ENCODE measurements at places on chromosomes 2 and 18.

DNA sequence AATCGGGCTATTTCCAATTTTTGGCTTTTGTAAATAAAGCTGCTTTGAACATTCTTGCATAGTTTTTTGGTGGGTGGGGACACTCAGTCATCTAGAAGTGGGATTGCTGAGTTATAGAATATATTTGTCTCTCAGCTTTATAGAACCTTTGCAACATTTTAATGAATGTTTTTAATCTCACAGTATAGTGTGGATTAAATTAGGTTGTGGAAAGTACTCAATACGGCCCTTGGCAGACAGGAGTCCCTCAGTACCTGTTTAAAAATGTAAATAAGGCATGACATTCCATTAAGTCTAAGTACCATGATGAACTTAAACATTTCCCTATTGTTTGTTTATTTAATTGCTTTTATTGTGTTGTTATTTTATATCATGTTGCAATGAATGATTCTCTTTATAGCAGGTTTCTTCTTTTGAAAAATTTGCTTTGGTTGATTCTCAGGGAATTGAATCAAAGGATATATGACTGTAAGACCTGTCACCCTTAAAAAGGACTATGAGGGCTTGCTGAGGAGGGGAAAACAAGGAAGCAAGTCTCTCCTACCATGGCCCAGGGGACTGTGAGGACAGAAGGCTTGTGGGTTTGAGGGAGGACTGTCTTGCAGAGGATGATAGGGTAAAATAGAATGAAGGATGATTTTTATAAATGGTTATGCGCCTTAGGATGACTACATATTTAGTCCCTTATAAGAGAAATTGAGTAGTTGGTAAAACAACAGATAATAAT is 165.1 kb downstream of the RPIA start:
- DNase-seq = no peak

DNA sequence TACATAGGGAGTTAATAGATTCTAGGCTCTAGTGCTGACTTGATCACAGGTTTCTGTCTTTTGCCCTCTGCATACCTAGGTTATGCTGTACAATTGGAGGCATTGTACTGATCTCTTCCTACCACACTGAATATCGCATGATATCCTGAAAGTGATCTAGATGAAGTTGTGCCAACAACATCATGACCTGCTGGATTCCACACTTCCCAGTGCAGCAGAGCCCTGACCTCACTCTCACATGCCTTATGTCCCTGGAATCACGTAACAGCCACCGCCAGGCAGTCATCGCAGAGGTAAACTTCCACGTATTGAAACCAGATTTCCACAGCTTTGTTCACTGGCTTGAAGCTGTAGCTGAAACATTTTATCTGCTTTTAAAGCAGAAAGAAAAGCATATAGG is 214.0 kb downstream of the ANKRD30B start:
- no peak for DNase-seq

DNA sequence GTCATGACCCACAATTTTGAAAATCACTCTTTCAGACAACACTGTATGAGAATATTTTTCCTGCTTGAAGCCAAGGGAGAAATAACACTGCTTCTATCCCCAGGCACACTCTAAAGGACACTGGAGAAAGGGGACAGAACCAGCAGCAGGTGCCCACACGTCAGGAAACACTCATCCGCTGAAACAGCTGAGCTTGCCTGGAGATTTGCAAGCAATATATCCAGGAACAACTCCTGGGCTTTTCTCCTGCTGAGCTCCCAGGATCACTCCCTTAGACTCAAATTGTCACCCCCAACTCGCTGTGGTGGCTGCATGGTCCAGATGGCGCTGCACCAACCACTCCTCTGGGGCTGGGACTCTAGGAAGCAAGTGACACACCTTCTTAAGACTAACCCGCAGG is 186.7 kb downstream of the ARL4C start:
- DNase-seq = no peak

DNA sequence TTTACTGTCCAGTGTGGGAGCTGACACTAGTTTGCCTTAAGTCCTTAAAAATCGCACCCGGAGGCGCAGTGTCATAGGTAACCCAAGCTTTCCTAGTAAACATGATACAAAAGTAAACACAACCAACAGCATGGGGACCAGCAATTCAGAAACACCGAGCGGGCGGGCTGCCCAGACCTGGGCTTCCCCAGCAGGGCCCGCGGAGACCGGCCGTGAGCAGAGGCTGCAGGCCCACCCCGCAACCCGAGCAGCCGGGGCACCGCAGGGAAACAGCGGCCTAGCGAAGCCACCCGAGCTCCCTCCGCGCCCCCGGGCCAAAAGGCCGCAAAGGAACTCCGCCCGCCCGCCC is 296 bp downstream of the TTC21B start:
- peak; percentile 71 for DNase-seq

- no peak for DNase-seq
These were observed 321.4 kb upstream of the ACVR2A start for GRCh38 chr2:147523415-147523814.

DNA sequence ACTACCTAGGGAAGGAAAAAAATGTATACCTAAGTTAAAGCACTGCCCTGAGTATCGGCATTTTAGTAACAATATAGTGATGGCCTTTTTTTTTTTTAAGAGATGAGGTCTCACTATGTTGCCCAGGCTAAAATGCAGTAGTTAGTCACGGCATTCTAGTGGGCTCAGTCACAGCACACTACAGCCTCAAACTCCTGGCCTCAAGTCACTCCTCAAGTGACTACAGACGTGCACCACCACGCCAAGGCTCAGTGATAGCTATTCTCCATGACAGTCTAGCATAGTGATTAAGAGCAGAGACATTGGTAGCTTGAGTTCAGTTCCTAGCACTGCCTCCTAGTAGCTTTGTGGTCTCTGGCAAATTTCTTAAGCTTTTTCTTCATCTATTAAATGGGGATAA is 27.6 kb downstream of the UBXN2A start:
- no peak for DNase-seq

DNA sequence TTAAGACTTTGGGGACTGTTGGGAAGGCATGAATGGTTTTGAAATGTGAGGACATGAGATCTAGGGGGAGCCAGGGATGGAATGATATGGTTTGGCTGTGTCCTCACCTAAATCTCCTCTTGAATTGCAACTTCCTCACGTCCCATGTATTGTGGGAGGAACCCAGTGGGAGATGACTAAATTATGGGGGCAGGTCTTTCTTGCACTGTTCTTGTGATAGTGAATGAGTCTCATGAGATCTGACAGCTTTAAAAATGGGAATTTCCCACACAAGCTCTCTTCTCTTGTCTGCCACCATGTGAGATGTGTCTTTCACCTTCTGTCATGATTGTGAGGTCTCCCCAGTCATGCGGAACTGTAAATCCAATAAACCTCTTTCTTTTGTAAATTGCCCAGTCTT is 11.5 kb upstream of the MBP start:
- DNase-seq = no peak

DNA sequence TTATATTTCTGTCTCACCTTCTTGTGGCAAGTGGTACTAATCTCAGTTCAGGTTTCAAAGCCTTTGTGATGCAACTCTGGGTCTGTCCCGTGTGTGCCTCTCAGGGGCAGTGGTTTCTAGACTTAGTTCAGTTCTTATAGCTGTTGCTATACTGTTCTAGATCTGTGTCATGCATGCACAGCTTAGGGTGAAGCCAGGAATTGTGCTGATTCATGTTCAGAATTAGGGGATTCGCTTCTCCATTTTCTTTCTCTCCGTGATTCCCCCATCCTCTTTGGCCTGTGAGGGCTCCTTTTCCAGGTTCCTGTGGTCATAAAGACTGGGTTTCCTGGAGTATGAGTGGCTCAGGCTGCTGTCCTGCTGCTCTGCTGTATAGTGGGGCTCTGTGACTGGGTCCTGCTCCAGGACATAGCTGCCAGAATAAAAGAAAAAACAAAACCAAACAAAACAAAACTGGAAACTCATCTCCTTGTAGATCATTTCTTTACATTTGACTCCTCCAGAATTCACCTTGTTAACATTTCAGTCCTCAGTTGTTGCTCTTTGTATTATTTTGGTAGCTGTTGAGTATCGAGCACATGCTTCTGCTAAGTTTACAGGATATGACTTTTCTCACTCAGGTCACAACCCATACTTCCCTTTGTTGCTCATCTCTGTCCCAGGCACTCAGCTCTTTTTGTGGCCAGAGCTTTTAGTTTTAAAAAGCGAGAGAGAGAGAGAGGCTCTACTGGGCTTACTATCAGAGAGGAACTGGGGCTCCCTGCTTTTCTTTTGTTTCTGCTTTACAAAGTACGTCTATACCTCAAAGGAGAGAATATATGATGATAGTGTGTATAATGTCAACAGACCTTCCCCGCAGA is 34.2 kb downstream of the CERS6 start:
- no peak for DNase-seq

DNA sequence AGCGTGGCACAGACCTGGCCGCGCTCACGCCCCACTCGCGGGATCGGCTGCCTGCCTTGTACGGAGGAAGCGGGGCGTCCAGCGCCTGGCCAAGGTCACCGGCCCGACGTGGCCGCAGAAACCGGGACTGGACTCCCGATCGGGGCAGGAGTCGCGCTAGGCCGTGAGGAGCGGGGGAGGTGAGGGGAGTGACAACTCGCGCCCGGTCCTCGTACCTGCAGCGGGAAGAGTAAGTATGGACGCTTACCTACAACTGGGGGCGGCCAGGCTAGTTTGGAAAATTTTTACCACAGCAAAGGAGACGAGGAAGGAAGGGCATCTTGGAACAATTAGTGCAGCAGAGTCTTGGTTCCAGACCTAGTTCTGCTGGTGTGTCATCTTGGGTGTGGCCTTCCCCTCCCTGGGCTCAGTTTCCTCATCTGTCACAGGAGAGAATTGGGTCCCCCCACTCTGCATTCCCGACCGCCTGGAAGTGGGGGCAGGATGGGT is 693 bp downstream of the UBE2F start:
- no peak for DNase-seq

- no peak for DNase-seq
These were observed 9.2 kb downstream of the HTRA2 start for GRCh38 chr2:74538881-74539339.

DNA sequence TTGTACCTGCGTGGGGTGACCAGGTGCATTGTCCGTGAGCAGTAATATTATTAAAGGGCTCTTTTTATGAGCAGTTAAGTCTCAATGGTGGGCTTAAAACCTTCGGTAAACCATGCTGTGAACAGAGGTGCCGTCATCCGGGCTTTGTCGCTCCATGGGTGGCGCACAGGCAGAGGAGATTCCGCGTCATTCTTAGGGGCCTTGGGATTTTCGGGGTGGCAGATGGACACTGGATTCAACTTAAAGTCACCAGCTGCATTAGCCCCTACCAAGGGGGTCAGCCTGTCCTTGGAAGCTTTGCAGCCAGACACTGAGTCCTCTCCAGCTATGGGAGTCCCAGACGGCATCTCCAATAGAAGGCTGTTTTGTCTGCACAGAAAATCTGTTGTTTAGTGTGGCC is 107.7 kb downstream of the NFATC1 start:
- DNase-seq = no peak

- DNase-seq = no peak
These were observed 5.5 kb downstream of the CEBPZOS start for GRCh38 chr2:37201766-37202165.

DNA sequence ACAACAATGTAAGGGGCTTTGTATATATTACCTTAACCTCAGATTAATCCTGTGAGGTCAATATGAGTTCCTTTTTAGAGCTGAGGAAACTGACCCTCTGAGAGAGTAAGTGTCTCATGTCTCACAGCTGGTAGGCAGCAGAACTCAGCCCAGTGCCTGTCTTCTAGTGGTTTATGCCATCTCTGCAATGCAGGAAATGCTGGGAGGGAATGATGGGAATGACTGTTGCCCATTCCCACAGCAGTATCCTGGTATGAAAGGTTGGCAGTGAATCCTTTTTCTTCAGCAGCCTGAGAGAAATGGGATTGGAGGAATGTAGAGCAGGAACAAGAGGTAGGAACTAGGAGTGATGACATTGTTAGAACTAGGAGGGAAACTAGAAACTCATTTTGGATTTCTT is 6.0 kb downstream of the MRPL30 start:
- DNase-seq = no peak

DNA sequence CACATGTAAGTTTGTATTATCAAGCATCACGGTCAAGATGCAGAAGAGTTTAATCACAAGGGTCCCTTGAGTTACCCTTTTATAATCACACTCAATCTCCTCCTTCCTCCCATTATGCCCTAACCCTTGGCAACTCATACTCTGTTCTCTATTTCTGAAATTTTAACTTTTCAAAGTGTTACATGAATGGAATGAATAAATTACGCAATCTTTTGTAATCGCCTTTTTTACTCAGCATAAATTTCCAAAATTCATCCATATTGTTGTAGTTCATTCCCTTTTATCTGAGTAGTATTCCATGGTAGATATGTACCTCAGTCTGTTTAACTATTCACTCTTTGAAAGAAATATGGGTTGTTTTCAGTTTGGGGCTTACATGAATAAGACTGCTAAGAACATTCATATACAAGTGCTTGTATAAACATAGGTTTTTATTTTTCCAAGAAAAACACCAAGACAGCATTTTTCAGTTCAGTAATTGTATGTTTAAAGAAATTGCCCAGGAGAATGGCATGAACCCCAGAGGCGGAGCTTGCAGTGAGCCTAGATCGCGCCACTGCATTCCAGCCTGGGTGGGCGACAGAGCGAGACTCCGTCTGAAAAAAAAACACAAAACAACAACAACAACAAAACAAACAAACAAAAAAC is 430.9 kb upstream of the KCNH7 start:
- DNase-seq = no peak

GRCh38 chr18:35603528-35603927 is 22.0 kb downstream of the GALNT1 start:
- DNase-seq = no peak

DNA sequence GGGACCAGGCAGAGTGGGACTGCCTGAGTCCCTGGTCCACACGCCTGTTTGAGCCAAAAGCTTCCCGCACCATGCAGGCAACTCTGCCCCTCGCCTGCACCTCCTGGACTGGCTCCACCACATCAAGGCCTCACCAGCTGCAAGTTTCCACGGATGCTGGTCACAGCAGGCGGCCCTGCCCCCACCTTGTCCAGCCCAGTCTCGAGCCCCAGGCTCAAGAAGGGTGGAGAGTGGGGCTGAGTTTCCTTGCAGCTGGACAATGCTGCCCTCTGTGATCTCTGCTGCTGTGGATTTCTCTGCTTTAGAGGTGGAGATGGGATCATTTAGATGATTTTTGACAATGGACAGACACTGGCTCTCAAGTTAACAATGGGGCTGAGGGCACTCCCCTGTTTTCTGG is 74.9 kb downstream of the MTCL1 start:
- no peak for DNase-seq
